ENCODE measurements at places on chromosomes 5 and 9.

GRCh38 chr5:73337586-73338255, 110.9 kb downstream of the FOXD1 start:
- no peak for DNase-seq

- DNase-seq, result peak; percentile 65
These were observed 53.4 kb upstream of the FBXL7 start for GRCh38 chr5:15446552-15446951.

GRCh38 chr5:138594305-138595058, 19.3 kb upstream of the HSPA9 start:
- DNase-seq, result no peak

DNA sequence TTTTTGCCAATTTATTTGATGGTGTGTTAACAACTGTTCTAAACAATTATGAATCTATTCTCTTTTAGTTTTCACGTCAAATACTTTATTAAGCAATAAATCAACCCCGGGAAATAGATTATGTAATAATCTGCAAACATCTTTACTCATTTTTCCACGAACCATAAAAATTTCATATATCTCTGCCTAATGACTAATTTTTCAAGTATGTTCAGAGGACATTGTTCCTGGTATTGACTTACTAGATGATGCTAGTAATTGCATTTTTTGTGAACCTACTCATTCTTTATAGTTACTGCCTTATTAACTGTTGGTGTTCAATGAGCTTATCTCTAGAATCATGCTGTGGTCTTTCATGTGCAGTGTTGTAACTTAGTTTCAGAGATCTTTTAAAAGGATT, 41.0 kb upstream of the FBN2 start:
- DNase-seq, result peak; percentile 93

GRCh38 chr5:113598926-113599325, 85.4 kb downstream of the YTHDC2 start:
- DNase-seq, result no peak

DNA sequence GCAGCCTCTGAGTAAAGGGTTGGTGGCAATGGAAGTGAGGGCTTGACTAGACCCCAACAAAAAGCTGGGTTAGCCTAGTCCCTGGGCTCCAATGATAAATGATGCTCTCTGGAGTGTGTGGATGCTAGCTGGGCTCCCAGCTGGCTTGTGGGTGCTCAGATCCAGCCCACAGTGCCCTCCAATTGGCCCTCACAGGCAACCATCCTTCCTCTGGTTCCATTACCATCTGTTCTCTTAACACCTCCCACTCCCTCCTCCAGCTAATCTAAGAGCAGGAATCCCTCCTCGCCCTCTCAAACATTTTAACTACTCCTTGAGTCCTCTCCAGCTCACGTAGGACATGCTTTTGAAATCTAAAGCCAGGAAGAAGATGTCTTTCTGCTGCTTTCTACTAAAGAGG, 25.2 kb upstream of the FRMD3 start:
- DNase-seq, result no peak

DNA sequence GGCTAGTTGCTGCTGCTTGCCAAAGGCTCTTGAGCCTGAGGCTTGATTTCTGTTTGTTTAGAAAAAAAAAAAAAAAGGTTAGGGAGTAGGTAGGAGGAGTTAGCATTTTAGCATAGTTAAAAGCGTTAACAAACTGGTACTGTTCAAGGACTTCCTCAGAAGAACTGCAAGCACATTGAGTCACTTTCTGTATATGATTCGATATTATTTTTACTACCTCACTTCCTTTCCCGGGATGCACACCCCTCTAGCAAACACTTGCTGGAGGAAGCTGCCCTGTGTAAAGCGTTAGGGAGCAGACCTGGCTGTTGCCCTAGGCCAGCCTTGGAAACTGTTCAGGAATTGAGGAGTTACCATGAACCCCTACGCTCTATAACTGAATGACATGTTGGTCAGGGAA, 15.7 kb upstream of the CEP120 start:
- DNase-seq, result peak; percentile 53

- DNase-seq, result no peak
These were observed 435.4 kb downstream of the MTRR start for GRCh38 chr5:8304341-8304740.

GRCh38 chr5:156513123-156513815, 186.3 kb downstream of the SGCD start:
- no peak for DNase-seq

GRCh38 chr5:158414333-158414762, 555.4 kb upstream of the CLINT1 start:
- no peak for DNase-seq

DNA sequence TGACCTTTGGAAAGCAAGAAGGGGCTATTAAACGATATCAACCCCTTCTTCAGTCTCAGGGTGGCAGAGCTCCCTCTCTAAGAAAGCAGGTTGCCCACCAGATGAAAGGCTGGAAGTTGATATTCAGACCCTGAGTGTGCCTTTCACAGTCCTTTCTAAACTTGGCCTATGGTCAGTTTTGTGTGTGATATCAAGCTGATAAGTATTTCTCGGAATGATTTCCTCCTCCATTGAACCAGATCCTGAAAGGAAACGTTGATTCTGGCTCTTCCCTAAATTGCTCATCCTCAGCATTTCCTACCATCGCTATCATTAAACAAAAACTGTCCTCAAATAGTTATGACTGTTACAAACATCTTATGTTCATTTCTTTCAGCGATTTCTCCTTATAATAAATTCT, 130.4 kb downstream of the CEMIP2 start:
- DNase-seq, result no peak

GRCh38 chr5:96703995-96704394, 41.8 kb downstream of the CAST start:
- peak; percentile 19 for DNase-seq
